ENCODE measurements at places on chromosomes 4 and X.

DNA sequence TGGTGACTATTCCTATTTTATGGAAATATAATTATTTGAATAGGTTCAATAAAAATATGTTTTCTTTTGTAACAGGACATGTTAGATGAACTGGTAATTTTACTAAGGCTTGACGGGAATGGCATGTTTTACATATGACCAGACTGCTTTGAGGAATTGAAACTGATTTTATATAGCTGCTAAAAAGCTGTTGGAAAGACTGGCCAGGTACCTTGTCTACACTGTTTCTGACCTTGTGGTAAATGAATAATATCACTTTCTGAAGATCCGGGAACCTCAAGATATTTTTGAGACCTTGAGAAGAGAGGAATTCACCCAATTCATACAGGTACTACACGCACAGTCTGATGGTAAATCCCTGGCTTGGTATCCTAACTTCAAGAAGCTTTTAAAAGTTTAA lies 42.1 kb upstream of the USP46 start:
- no peak for DNase-seq

GRCh38 chr4:68433582-68433981 lies 13.7 kb upstream of the TMPRSS11E start:
- peak; percentile 44 for DNase-seq

DNA sequence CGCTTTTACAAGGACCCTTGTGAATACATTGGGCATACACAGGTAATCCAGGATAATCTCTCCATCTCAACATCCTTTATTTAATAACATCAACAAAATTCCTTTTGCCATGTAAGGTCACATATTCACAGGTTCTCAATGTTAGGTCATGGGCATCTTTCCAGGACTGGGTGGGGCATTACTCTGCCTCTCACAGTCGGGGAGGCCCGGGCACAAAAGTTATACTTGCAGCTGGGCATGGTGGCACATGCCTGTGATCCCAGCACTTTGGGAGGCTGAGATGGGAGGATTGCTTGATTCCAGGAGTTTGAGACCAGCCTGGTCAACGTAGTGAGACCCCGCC lies 93.7 kb upstream of the AP1S2 start:
- DNase-seq = peak; percentile 29

DNA sequence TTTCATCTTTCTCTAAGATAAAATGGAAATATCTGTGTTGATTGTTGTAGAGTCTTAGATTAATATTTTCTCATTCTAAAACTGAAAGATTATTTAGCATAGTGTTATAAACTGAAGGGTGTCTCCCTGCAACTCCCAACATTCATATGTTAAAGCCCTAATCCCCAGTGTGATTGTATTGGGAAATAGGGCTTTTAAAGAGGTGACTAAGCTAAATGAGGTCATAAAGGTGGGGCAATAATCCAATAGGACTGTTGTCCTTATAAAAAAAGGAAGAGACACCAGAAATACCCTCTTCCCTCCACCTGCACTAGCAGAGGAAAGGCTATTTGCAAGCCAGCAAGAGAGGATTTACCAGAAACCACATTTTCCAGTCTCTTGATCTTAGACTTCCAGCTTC lies 1626.4 kb downstream of the C4orf33 start:
- DNase-seq = peak; percentile 83

DNA sequence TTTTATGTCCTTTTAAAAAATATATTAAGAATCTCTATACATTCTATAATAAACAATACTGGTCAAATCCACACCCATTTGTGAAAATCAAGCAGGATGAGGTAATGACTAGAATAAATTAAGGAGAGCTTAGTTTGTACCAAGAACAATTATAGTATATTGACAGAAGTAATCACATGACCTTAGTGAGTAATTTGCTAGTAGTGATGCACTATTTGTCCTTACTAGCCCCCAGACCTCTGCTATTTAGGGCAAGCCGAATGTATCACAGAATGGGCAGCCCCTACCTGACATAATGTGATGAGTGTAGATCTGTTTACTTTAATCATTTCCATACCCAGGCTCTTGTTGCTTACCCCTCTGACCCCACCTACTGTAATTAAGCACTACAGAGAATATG lies 15.8 kb downstream of the ATP1B4 start:
- no peak for DNase-seq

- peak; percentile 47 for DNase-seq
These were observed 67.4 kb downstream of the IRF2 start for GRCh38 chr4:184406958-184407391.

DNA sequence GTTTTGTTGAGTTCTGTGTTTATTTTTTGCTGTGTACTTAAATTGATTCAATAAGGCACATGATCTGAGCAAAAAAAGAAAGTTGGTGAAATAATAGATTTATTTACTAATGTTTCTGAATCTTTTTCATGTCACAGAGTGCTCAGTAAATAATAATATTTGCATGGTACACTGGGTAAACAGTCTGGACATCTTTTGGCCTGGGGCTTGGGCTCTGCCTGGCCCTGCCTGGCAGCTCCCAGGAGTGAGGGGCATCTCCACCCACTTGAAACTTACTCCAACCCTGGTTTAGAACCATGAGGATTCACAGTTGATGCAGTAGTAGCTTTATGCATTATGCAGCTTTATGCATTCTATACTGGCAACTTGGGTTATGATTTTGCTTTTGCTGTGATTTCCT lies 124.2 kb upstream of the SLC4A4 start:
- no peak for DNase-seq

GRCh38 chr4:147971116-147971515 lies 239.2 kb downstream of the ARHGAP10 start:
- no peak for DNase-seq

DNA sequence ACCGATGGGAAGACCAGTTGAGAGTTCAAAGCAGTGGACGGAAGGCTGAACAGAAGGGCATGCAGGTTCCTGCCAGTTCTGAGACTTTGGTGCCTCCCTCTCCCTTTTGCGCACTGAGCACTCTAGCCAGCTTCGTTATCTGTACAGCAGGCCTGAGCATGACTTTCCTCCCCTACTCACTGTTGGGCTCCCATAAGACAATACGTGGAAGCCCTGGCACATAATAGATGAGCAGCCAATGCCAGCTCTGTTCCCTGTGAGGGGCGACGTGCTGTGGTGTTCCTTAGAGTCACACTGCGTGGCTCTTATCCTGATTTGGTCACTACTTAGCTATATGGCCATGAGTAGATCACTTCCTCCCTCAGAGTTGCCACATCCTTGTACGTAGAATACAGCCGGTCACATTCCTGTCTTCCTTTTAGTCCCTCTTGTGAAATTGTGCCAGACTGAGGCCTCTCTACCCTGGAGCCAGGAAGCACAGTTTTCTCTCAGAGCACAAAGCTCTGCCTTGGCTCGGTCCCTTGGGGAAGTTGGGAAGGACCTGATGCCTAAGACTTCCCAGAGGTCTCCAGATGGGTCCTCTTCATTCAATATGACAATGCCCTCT lies 160.4 kb upstream of the MAMLD1 start:
- DNase-seq = peak; percentile 64

DNA sequence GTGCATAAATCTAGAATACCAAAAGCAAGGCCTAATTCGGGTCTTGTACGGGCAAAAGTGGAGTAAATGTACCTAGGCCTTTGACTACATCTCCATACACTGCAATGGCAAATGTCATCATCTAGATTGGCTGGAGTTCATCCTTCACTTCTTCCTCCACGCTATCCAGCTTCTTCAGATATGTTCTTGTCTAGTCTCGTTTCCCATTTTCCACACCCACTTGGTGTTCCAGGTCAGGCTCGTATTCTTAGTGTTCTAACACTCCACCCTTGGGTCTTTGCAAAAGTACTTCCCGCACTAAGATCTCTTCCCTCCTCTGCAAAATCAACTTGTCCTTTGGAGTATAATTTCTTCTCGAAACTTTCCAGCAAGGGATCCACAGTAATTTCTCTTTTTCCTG lies 1.4 kb downstream of the COQ2 start:
- DNase-seq = no peak

- no peak for DNase-seq
These were observed 136.1 kb upstream of the WDFY3 start for GRCh38 chr4:85102606-85103005.

- peak; percentile 88 for DNase-seq
These were observed 26.2 kb downstream of the ATXN3L start for GRCh38 chrX:13293700-13294099.

- DNase-seq = no peak
These were observed 21.1 kb downstream of the VSIG4 start for GRCh38 chrX:66018585-66019309.

DNA sequence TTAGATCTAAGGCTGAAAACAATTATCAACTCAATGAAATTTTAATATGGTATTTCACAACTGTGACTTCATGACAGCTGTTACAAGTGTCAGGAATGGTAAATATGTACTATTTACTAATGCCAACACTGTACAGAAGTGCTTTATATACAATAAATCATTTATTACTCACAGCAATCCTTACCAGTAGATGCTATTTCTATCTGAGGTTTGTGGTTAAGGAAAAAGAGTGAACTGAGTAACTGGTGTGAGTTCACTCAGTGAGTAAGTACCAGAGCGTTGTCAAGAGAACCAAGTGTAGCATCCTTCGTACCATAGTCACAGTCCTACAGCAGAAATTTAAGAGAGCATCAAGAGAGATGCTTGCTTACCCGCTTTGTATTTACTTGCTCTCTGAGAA lies 23.3 kb downstream of the MTHFD2L start:
- DNase-seq = peak; percentile 40

GRCh38 chrX:39493168-39493567 lies 604.6 kb downstream of the BCOR start:
- no peak for DNase-seq

- no peak for DNase-seq
These were observed 233.1 kb downstream of the FAT4 start for GRCh38 chr4:125547836-125548235.

DNA sequence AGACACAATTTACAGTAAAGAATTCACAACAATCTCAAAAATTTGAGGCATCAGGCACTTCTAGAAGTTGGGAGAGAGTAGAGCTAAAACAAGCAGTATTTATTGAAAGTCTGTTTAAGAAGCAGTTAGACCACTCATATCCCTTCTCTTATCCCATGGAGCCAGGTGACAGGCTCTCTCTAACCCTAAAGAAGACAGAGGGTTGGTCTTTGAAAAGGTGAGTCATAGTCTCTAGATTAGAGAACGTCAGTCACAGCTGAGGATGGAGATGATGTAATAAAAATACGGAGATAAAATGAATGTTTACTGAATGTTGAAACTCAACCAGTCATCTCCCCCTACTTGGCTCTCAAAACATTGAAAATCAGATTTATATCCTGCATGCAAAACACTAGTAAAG lies 223.8 kb downstream of the CHIC2 start:
- DNase-seq = peak; percentile 71

- DNase-seq = no peak
These were observed 168.5 kb upstream of the TEX13C start for GRCh38 chrX:125151146-125151545.

DNA sequence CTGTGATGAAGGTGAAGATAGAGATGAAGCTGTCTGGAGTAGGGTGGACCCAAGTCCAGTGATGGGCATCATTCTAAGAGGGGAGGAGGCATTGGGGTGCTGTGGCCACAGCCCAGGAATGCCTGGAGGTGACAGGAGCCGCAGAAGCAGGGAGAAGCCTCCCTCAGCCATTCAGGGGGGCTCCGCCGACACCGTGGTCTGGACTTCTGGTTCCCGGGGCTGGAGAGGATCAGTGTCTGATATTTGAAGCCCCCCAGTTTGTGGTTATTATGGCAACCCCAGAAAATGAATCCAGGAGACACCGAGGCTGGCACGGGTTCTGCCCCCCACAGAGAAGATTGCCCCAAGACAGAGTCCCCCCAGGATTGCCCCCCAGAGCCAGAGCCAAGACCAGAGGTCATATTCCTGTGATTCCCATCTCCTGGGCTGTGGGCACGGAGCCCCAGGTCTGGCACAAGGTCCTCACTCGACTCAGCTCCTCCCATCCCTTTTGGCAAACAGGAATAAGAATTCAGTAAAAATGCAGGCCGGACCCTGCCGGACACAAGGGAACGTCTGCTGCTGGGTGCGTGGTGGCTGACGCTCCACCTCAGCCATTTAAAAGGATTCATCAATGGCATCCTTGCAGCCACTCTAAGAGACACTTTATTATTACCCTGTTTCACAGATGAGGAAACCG lies 116.6 kb downstream of the CPZ start:
- no peak for DNase-seq

GRCh38 chr4:95387719-95388118 lies 161.1 kb downstream of the UNC5C start:
- DNase-seq = no peak

DNA sequence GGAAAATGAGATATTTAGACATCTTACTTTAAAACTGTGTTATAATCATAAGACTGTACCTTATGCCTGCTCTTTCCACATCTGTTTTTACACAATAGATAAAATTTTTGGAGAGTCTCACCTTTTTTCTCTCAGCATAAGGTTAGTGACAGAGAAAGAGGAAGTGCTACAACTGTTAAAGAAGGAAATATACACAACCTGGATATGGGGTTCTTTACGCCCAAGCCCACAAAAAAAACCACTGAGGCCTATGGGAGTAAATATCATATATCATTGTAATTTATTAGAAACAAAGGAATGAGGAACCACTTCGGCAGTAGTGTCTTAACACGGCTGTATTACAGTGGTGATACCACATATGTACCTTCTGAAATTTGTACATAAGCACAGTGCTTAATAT lies 265.9 kb upstream of the GK2 start:
- DNase-seq = no peak

DNA sequence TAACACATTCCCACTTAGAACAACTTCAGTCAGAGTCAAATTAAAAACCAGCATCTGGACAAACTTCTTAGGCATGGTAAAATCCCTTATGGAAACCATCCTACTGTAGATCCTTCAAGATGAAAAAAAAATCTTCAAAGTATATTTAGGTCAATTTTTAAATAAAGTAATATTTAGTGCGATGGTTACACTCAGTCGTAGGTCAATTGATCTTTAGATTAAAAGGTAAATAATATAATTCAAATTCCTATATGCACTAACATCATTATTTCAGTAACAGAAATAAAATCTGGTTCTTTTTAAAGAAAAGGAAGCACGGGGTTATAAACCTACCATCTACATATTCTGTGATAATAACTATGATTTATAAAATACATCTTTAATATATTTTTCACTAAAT lies at the start of gene UGT2A2:
TSS of gene UGT2A2 (minus strand) at position 101 of the 400 bp plus-strand sequence. CDS start at position 99, 2 bp downstream.
- DNase-seq = no peak

DNA sequence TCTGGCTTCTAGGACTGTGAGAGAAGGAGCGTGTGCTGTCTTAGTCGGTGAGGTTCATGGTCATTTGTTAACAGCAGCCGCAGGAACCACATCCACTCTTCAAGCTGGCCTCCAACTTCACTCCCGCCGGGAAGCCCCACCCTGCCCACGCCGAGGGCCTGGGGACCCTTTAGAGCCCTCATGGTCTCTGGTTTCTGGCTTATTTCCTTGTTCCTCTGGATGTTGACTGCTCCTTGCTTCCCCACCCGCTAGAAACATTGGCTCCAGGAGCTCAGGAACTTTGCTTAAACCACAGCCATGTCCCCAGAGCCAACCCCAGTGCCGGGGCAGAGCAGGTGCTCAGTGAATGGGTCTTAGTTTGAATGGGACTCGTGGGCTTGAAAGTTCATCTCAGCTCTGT lies 40.8 kb downstream of the HTRA3 start:
- no peak for DNase-seq

Measured in epithelial cell of esophagus (primary cell).